Colonic mucosa (tissue), 4 donors: ENCODE measurements at places on chromosomes 6 and 20. TPM values are rescaled to one million over a fixed set of nuclear protein-coding genes. Genes with fewer than 3 reads are reported as not detected.

DNA sequence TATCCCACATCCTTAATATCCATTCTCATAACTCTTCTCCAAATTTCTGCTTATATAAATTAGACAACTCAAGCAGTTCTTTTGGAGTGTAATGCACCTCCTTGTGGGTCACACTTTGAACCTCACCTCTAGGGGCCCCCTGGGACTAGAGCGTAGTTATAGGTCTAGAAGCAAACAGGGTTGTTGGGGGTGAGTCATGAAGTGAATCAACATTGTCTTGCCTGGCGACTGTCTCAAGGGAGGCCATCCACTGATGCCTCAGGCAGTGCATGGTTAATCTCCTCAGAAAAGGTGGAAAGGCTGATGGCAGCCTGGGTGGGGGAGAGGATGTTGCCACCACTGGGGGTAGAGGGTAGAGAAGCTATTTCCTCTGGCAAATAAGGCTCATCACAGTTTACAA lies 129.1 kb downstream of the TNFRSF21 start:
- H3K36me3 ChIP-seq: no peaks in the 10 kb centered on the region
- H3K27me3 ChIP-seq: no peaks in the 10 kb centered on the region
- no peaks in the 10 kb centered on the region for H3K4me1 ChIP-seq
- H3K4me3 ChIP-seq: no peak overlapping the region
- H3K27ac ChIP-seq: no peak overlapping the region

Gene RALGAPB
- 30.5 TPM for total RNA-seq

Gene HLA-DOA
- total RNA-seq: 1.6 TPM

Gene SLCO4A1
- 39.7 TPM for total RNA-seq

GRCh38 chr6:30747902-30748769 lies 3.8 kb upstream of the IER3 start:
- DNase-seq: peak; percentile 72
- H3K4me3 ChIP-seq: no peak overlapping the region
- no peaks in the 10 kb centered on the region for H3K27me3 ChIP-seq
- peaks cover 14% of the 10 kb centered on the region for H3K4me1 ChIP-seq
- H3K36me3 ChIP-seq: no peaks in the 10 kb centered on the region
- H3K27ac ChIP-seq: peak overlapping the region; percentile 78
